HFFc6 (cell line): ENCODE measurements at places on chromosomes 5 and 9. TPM values are rescaled to one million over a fixed set of nuclear protein-coding genes. Genes with fewer than 3 reads are reported as not detected.

Gene SPATA31E1
- total RNA-seq = not detected in 3 replicates

Gene HEMGN
- total RNA-seq = not detected in 3 replicates

Gene C9orf153
- not detected in 3 replicates for total RNA-seq

DNA sequence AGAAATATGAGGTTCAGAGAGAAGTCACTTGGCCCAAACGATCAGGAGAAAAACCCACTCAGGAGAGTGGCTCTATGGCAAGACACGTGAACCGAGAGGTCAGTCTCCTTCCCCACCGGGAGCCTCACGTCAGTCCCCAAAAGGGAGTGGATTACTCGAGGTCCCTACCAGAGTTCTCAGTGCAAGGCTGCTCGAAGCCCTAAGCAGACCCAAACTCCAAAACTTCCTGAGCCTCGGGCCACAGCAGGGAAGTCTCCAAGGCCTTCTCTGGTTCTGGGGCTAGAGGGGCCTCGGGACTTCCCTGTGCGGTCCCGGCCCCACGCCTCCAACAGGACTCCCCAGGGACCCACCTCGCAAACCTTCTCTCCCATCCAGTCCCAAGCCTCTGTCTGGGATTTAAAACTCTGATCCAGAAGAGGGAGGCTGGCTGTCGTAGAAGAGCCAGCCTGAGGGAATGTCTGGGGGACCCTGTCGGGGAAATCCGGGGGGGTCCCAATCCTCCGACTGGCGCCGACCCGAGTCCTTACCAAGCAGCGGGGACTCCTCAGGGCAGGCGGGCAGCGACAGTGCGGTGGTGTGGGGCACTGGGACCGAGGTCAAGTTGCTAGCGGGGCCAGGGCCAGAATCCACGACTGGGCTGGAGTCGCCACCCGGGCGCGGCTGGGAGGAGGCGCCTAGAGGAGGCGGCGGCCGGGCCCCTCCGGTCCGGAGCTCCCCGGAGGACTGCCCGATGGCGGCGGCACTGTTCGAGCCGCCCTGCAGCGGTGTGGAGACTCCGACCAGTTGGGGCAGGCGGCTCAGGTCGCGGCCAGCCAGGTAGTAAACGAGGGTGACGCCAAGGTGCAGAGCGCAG is 679 bp downstream of the B4GALT1 start:
- peak; percentile 8 for DNase-seq

GRCh38 chr9:23814243-23814642 is 11.8 kb downstream of the ELAVL2 start:
- no peak for DNase-seq

- DNase-seq = peak; percentile 85
Measured at GRCh38 chr9:70954126-70954525, 167.3 kb downstream of the TRPM3 start.

GRCh38 chr5:140821375-140822280 is at the start of gene PCDHA5:
PCDHA5 (plus strand) TSS chr5:140821613.
- no peak for DNase-seq

DNA sequence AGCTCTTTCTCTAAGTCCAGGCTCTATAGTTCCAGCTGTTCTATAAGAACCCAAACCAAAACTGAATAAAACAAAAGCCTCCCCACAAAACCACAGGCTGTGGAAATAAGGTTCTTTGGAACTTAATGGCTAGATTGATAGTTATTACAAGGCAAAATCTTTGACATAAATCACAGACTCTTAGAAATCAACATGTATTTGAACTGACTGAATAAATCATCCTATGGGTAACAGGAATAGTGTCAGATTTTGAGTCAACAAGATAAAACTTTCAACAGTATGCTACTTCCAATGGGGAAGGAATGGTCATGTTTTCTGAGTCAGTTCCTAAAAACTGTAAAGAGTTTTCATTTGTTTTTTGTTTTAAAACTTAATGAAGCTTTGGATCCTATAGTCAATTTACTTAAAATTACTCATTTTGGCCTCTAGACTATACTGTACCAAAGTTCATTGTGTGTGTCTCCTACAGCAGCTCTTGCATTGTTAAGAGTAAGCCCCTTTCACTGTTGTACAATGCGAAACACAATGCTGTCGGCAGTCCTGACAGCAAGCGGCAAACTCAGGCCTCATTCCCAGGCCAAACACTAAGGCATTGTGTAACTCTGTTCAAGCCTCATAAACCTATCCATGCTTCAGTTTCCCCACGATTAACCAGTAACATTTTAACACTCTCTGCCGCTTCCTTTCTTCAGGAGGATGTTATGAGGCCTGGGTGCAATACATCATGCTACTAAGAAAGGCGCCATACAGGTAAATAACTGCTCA is 134.1 kb downstream of the ARL15 start:
- no peak for DNase-seq

GRCh38 chr5:133457439-133458355 is 154.6 kb downstream of the FSTL4 start:
- DNase-seq = no peak

DNA sequence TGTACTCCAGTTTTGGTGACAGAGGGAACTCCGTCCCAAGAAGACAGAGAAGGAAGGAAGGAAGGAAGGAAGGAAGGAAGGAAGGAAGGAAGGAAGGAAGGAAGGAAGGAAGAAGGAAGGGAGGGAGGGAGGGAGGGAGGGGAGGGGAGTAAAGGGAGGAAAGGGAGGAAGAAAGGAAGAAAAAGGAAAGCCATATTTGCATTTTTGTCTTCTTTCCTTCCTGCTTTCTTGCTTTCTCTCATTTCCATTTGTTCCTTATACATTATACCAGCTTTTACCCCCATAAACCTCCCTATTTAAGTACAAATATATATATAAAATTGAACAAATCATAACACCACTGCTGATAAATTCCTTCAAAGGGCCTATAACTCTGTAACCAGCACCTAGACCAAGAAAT is 151.8 kb downstream of the SMC2 start:
- DNase-seq = no peak
